ENCODE measurements at places on chromosomes 16 and 17. TPM values are rescaled to one million over a fixed set of nuclear protein-coding genes. Genes with fewer than 3 reads are reported as not detected.

GRCh38 chr16:12674071-12674470 lies 129.6 kb downstream of the CPPED1 start:
- H3K27ac ChIP-seq: no peak overlapping the region
- H3K4me1 ChIP-seq: no peaks in the 10 kb centered on the region
- no peak overlapping the region for H3K4me3 ChIP-seq
- no peaks in the 10 kb centered on the region for H3K27me3 ChIP-seq
- DNase-seq: no peak

NXN gene
- total RNA-seq: not detected

EEF2K gene
- total RNA-seq: 22.9 TPM

GRCh38 chr16:50408001-50408561 lies 39.3 kb upstream of the BRD7 start:
- no peaks in the 10 kb centered on the region for H3K27me3 ChIP-seq
- H3K36me3 ChIP-seq: no peaks in the 10 kb centered on the region
- H3K4me3 ChIP-seq: no peak overlapping the region
- no peak overlapping the region for H3K27ac ChIP-seq
- DNase-seq: no peak

GRCh38 chr17:59838052-59838916 lies 54.5 kb downstream of the TUBD1 start:
- H3K4me3 ChIP-seq: peak overlapping the region; percentile 65
- H3K36me3 ChIP-seq: peaks cover 9% of the 10 kb centered on the region
- DNase-seq: peak; percentile 62
- peak overlapping the region; percentile 87 for H3K27ac ChIP-seq

DNA sequence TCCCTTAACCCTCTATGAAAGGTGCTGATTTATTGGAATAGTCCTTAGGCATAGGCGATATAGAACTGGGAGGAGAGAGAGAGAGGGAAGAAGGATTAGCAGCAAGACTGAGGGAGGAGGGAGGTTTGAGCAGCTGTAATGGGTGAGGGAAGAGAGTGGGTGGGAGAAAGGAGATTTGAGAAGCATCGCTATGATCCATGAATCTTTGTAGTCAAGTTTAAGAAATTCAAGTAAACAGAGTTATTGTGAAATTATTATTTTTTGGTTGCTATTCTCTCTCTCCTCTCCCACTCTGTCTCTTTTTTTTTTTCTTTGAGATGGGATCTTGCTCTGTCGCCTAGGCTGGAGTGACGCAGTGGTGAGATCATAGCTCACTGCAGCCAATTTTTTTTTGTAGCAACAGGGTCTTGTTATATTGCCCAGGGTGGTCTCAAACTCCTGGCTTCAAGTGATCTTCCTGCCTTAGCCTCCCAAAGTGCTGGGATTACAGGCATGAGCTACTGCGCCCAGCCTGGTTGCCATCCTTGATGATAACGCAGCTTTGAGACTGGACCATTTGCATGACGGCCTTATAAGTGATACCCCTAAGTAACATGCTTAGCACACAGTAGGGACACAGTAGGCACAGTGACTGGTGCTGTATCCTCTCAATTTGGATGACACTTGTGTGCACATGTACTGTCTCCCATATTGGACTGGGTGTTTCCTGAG lies 21.0 kb upstream of the TNS4 start:
- no peaks in the 10 kb centered on the region for H3K36me3 ChIP-seq
- H3K27me3 ChIP-seq: no peaks in the 10 kb centered on the region
- H3K4me1 ChIP-seq: peaks cover 32% of the 10 kb centered on the region
- H3K27ac ChIP-seq: no peak overlapping the region
- DNase-seq: no peak

GRCh38 chr17:77465358-77466041 lies 324.7 kb downstream of the SEC14L1 start:
- peaks cover 21% of the 10 kb centered on the region for H3K36me3 ChIP-seq
- peak overlapping the region; percentile 74 for H3K27ac ChIP-seq
- H3K4me3 ChIP-seq: peak overlapping the region; percentile 4
- DNase-seq: peak; percentile 58

- H3K27ac ChIP-seq: no peak overlapping the region
- H3K4me1 ChIP-seq: no peaks in the 10 kb centered on the region
- no peak overlapping the region for H3K4me3 ChIP-seq
- DNase-seq: no peak
- no peaks in the 10 kb centered on the region for H3K27me3 ChIP-seq
Measured at GRCh38 chr16:65781363-65781762, 585.1 kb upstream of the CDH5 start.

- H3K4me1 ChIP-seq: peaks cover 21% of the 10 kb centered on the region
- H3K36me3 ChIP-seq: no peaks in the 10 kb centered on the region
- H3K4me3 ChIP-seq: no peak overlapping the region
Measured at GRCh38 chr16:169014-169413, 3.2 kb downstream of the HBM start.

AIPL1 gene
- total RNA-seq: not detected

GPR139 gene
- total RNA-seq: not detected

- no peaks in the 10 kb centered on the region for H3K27me3 ChIP-seq
- no peaks in the 10 kb centered on the region for H3K4me1 ChIP-seq
- no peak for DNase-seq
- H3K27ac ChIP-seq: no peak overlapping the region
- no peaks in the 10 kb centered on the region for H3K36me3 ChIP-seq
- no peak overlapping the region for H3K4me3 ChIP-seq
Measured at GRCh38 chr16:26120729-26121128, 429.0 kb downstream of the HS3ST4 start.

DNAAF8 gene
- total RNA-seq: not detected

- H3K4me3 ChIP-seq: no peak overlapping the region
- no peak for DNase-seq
- peaks cover 23% of the 10 kb centered on the region for H3K36me3 ChIP-seq
- H3K4me1 ChIP-seq: no peaks in the 10 kb centered on the region
Measured at GRCh38 chr17:37206299-37206698, 169.5 kb upstream of the C17orf78 start.

TMEM98 gene
- total RNA-seq: not detected

IQCK gene
- 1.8 TPM for total RNA-seq

DNA sequence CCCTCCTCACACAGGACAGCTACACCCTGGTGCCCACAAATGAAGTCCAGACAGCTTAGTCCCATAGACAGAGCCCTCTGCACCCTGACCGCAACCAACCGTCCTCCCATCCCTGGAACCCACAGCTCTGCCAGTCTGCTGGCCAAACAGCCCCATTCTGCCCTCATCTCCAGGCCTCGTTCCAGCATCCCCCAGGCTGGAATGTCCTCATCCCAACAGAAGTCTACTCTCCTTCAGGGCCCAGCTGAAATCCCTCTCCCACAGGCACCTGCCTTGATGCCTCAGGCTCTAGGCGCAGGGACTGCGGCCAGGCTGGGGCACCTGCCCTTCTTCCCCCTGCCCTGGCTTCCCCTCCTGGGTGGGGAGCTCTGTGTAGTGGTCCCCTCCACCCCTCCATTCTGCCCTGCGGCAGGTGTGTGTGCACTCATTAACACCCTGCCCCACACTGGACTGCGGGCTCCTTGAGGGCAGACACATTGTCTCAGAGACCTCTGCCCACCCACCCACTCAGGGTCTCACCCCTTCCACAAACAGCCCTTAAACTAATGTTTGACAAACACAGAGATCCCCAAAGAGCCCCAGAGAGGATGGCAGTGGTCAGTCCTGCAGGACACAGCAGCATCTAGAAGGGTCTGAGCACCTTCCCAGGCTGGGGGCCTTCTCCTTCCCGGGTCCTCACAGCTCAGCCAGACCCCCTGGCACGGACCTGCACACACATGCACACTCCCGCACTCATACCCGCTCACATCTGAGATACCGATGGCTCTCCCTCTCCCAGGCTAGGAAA lies 820 bp downstream of the GRIN2C start:
- no peak overlapping the region for H3K4me3 ChIP-seq
- no peaks in the 10 kb centered on the region for H3K36me3 ChIP-seq
- peaks cover 42% of the 10 kb centered on the region for H3K27me3 ChIP-seq

DNA sequence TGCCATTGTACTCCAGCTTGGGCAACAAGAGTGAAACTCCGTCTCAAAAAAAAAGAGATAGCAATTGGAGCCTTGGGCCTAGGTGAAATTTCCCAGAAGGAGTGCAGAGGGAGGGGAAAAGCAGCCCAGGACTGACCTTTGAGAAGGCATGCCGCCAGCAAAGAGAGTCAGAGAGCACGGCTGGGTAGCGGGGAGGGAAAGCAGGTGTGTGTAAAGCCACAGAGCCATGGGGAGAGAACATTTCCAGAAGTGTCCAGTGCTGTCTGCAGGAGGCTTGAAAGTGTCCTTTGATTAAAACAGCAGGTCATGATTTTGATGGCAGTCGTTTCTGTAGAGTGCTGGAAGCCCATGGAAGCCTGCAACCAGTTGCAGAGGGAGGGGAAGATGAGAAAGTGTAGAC lies 8.1 kb downstream of the C16orf54 start:
- no peak overlapping the region for H3K4me3 ChIP-seq
- H3K36me3 ChIP-seq: peaks cover 16% of the 10 kb centered on the region
- DNase-seq: no peak
- H3K4me1 ChIP-seq: peaks cover 71% of the 10 kb centered on the region

- H3K27ac ChIP-seq: no peak overlapping the region
- no peak overlapping the region for H3K4me3 ChIP-seq
- DNase-seq: no peak
- no peaks in the 10 kb centered on the region for H3K27me3 ChIP-seq
Measured at GRCh38 chr17:62781356-62781755, 26.8 kb downstream of the MARCHF10 start.

DNA sequence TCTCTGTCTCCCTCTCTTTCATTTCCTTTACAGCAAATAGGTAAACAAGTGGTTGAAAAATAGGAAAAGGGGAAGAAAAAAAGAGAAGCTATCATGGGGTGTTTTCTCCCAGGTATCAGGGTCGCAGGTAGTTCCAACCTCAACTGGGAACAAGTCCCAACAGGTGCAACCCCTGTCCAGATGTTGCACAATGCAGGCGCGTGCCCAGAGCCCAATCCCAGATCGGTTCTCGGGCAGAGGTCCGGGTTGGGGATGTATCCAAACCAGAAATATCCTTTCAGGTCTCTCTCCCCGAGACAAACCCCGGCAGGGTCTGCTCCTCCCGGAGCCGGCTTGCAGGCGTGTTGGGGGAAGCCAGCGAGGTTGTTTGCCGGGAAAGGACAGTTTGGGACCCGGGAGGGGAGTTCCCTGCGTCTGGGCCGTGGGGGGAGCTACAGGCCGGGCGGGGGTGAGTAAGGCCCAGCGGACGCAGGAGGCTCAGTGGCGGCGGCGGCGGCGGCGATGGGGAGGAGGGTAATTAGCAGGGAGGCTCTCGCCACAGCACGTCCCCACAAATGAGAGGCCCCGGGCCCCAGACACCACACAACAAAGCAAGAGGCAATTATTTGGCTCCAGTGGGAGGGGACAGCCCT lies 21.2 kb upstream of the SP6 start:
- no peaks in the 10 kb centered on the region for H3K36me3 ChIP-seq
- H3K4me3 ChIP-seq: no peak overlapping the region
- peaks cover 9% of the 10 kb centered on the region for H3K27me3 ChIP-seq
- DNase-seq: no peak

DNA sequence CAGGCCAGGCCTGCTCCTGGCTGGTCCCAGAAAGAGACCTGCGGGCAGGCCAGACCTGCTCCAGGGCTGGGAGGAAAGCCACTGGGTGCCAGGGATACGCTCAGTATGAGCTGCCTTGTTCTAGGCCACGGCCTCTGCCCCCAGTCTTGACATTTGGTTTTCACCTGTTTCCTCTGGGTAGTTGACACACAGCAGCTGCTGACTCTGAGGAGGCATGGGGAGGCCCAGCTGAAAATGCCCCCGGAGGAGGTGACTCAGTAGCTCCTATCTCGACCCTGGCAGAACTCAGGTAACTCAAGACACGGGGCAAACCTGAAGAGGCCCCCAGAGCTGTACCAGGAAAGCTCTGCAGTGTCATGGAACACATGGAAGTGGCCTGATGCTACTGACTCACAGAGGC lies 13.9 kb upstream of the ADGRG1 start:
- H3K27me3 ChIP-seq: no peaks in the 10 kb centered on the region
- H3K27ac ChIP-seq: peak overlapping the region; percentile 20
- H3K4me1 ChIP-seq: peaks cover 49% of the 10 kb centered on the region
- no peaks in the 10 kb centered on the region for H3K36me3 ChIP-seq

DNA sequence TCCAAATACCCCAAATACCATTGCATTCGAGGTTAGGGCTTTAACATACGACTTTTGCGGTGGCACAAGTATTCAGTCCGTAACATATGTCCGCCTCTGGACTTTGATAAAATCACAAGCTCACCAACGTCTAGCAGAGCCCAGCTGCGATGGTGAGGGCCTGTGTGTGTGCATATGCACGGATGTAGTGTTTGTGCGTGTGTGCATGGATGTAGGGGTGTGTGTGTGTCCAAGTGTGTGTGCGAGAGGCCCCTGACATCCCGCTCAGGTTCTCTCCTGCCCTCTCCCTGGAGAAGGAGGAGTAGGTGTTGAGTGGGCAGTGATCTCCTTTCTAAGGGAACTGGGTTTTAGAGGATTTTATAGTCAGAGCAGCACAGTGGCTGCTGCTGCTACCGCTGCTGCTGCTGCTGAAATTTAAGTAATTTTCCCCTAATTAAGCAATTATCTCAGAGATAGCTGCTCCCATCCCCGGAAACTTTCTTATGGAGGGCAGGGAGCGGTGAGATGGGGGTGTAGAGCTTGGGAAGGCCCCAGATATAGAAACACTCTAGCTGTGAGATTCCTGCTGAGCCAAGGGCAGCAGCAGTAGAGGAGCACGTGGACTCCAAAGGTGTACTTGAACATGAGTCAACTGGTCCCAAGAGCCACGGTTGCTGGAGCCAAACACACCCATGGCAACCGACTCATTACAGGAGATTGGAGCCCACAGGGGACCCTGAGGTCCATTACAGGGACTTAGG lies 121.7 kb upstream of the SDK2 start:
- no peak overlapping the region for H3K27ac ChIP-seq
- H3K4me1 ChIP-seq: no peaks in the 10 kb centered on the region
- H3K36me3 ChIP-seq: no peaks in the 10 kb centered on the region
- no peak overlapping the region for H3K4me3 ChIP-seq
- H3K27me3 ChIP-seq: no peaks in the 10 kb centered on the region
- DNase-seq: no peak

GRCh38 chr17:2253768-2254406 lies 49.7 kb downstream of the SMG6 start:
- H3K36me3 ChIP-seq: peaks cover 5% of the 10 kb centered on the region
- peaks cover 27% of the 10 kb centered on the region for H3K4me1 ChIP-seq
- H3K4me3 ChIP-seq: no peak overlapping the region
- no peaks in the 10 kb centered on the region for H3K27me3 ChIP-seq

PSMD3 gene
- total RNA-seq: 66.1 TPM

GRCh38 chr16:10003486-10003885 lies 178.7 kb downstream of the GRIN2A start:
- H3K36me3 ChIP-seq: no peaks in the 10 kb centered on the region
- DNase-seq: no peak
- no peaks in the 10 kb centered on the region for H3K27me3 ChIP-seq
- H3K4me3 ChIP-seq: no peak overlapping the region
- no peaks in the 10 kb centered on the region for H3K4me1 ChIP-seq
- no peak overlapping the region for H3K27ac ChIP-seq

GPR142 gene
- not detected for total RNA-seq
